Neural progenitor cell (in vitro differentiated cells): ENCODE measurements at places on chromosomes 16 and 17. TPM values are rescaled to one million over a fixed set of nuclear protein-coding genes. Genes with fewer than 3 reads are reported as not detected.
A peak's percentile ranks its signal among the peaks of the same experiment; 100 is the strongest.

Gene PNMT
- total RNA-seq: 0.28 TPM in 1 of 2 replicates, not detected in the other

DNA sequence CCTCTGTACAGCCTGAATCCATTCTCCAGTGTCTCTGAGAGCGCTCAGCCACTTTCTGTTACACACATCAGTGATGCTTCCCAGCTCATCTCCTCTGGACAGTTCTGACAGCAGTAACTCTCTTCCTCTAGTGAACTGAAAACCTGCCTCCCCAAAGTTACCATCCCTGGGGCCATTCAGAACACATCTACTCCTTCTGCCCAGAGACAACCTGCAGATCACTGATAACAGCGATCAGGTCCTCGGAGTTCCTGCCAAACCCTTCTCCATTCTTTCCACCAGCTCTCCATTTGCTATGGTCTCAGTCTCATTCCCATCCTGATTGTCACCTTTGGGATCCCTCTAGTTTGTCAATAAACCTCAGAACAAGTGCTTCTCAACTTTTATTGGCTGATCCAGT lies 7.3 kb downstream of the ZZEF1 start:
- no peaks in the 10 kb centered on the region for H3K36me3 ChIP-seq
- no peaks in the 10 kb centered on the region for H3K4me1 ChIP-seq
- H3K4me3 ChIP-seq: no peak overlapping the region
- H3K27ac ChIP-seq: no peak overlapping the region
- H3K27me3 ChIP-seq: no peaks in the 10 kb centered on the region
- no peak for DNase-seq

GRCh38 chr17:36876966-36877365 lies 60.3 kb upstream of the LHX1 start:
- H3K4me3 ChIP-seq: no peak overlapping the region
- H3K27me3 ChIP-seq: no peaks in the 10 kb centered on the region
- H3K36me3 ChIP-seq: no peaks in the 10 kb centered on the region
- no peaks in the 10 kb centered on the region for H3K4me1 ChIP-seq

DNA sequence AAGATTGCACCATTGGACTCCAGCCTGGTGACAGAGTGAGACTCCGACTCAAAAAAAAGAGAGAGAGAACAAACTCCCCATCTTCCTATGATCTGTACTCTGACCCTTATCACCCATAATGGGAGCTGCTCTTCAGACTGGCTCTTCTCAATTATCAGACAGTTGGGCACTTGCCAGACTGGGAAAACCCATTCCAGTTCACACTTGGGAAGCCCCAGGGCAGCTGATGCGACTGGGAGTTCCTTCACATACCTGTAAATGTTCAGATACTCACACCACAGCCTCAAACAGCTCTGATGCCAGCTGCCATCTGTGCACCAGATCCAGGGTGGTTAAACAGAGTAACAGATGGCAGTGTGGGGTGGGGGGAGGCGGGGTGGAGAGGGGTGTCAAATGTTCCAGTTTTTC lies 23.8 kb upstream of the TMEM101 start:
- DNase-seq: no peak
- H3K4me1 ChIP-seq: no peaks in the 10 kb centered on the region

DNA sequence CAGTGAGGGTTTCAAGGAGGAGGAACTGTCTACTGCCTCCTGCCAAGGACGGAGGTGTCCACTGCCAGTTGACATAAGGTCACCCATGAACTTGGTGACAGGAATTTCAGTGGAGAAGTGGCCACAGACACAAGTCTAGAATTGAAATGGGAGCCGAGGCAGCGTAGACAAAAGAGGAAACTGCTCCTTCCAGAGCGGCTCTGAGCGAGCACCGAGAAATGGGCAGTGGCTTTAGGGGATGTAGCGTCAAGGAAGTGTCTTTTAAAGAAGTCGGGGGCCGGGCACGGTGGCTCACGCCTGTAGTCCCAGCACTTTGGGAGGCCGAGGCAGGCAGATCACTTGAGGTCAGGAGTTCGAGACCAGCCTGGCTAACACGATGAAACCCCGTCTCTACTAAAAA lies 3.1 kb upstream of the SERPINF1 start:
- H3K27ac ChIP-seq: no peak overlapping the region
- DNase-seq: no peak
- H3K4me1 ChIP-seq: peaks cover 22% of the 10 kb centered on the region
- no peaks in the 10 kb centered on the region for H3K36me3 ChIP-seq

Gene MYH8
- not detected in 2 replicates for total RNA-seq

- H3K27me3 ChIP-seq: peaks cover 5% of the 10 kb centered on the region
- H3K4me3 ChIP-seq: no peak overlapping the region
- peaks cover 9% of the 10 kb centered on the region for H3K4me1 ChIP-seq
- DNase-seq: no peak
- no peak overlapping the region for H3K27ac ChIP-seq
- no peaks in the 10 kb centered on the region for H3K36me3 ChIP-seq
Measured at GRCh38 chr17:77946900-77947645, 11.4 kb upstream of the TNRC6C start.

- no peaks in the 10 kb centered on the region for H3K27me3 ChIP-seq
- no peaks in the 10 kb centered on the region for H3K4me1 ChIP-seq
- peak; percentile 82 for DNase-seq
- H3K27ac ChIP-seq: no peak overlapping the region
- no peak overlapping the region for H3K4me3 ChIP-seq
- H3K36me3 ChIP-seq: no peaks in the 10 kb centered on the region
Measured at GRCh38 chr16:15704545-15704987, 54.5 kb downstream of the NDE1 start.

Gene HCRT
- total RNA-seq: not detected in 2 replicates

DNA sequence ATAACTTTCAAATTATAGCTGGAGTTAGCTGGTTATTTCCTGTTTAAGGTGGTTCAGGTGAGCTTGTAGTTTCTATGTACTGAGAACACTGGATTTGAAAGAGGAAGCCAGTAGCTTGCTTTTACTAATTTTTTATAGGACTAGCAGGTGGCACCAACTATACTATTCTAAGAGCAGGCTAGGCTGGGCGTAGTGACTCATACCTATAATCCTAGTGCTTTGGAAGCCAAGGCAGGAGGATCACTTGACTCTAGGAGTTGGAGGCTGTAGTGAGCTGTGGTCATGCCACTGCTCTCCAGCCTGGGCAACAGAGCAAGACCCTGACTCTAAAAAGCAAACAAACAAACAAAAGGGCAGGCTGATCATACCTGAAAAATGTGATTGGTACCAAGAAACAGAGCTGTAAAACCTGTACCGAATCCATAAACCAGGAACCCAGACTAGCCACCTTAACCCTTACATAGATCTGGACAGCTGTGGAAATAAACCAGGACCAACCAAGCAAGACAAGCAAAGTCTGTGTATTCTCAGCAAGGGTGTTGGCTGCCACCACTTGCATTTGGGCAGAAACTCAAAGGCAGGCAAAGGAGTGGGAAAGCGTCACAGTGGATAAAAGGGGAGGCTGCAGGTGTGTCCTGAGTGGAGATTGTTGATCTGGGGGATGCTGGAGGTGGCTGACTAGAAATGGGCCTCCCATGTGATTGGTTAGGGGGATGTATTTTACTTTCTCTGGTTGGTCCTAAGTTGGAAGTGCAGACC lies 36.3 kb downstream of the SLC47A1 start:
- no peak overlapping the region for H3K4me3 ChIP-seq
- DNase-seq: no peak
- no peaks in the 10 kb centered on the region for H3K36me3 ChIP-seq
- H3K4me1 ChIP-seq: no peaks in the 10 kb centered on the region

DNA sequence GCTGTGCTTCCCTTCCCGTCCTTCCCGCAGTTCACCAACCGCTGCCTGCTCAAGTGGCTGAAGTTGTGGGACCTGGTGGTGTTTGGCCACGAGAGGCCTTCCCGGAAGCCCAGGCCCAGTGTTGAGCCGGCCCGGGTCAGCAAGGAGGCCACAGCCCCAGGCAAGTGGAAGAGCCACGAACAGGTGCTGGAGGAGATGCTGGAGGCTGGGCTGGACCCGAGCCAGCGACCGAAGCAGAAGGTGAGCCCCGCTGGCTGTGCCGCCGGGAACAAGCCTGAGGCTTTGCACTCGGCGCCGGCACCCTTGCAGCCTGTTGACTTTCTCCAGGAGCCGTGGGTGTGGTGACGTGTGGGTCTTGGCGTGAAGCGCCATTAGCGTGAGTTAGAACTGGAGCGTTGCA lies 2.7 kb downstream of the CHTF18 start:
- H3K4me1 ChIP-seq: peaks cover 7% of the 10 kb centered on the region
- no peaks in the 10 kb centered on the region for H3K27me3 ChIP-seq
- H3K36me3 ChIP-seq: no peaks in the 10 kb centered on the region
- no peak overlapping the region for H3K4me3 ChIP-seq

Gene MRM3
- total RNA-seq: 22.3 and 26.1 TPM in 2 replicates

Gene KRT9
- total RNA-seq: not detected in 2 replicates

- no peaks in the 10 kb centered on the region for H3K27me3 ChIP-seq
- DNase-seq: peak; percentile 51
- no peaks in the 10 kb centered on the region for H3K36me3 ChIP-seq
Measured at GRCh38 chr17:35046740-35047283, 16.7 kb downstream of the RFFL start.

Gene FOXC2
- total RNA-seq: not detected in 2 replicates

DNA sequence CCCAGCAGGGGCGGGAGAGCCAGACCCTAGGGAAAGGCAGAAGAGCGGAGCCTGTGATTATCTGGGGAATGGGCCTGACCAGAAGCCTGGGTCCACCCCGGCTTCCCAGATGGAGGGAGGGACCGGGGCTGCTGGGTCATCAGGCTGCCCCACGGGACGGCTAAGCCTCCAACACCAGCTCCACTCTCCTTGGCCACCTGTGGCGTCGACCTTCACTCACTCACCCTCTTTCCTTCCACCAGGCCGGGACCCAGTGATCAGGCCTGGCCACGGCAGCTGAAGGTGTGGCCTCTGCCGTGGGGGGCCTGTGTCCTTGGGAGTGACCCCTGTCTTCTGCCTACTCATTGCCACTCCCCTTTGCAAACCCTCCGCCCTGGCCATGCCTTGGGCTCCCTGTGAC lies 22.4 kb upstream of the ABCC3 start:
- no peaks in the 10 kb centered on the region for H3K36me3 ChIP-seq
- H3K4me1 ChIP-seq: peaks cover 20% of the 10 kb centered on the region
- H3K27me3 ChIP-seq: no peaks in the 10 kb centered on the region
- no peak overlapping the region for H3K27ac ChIP-seq
- DNase-seq: no peak
- no peak overlapping the region for H3K4me3 ChIP-seq

DNA sequence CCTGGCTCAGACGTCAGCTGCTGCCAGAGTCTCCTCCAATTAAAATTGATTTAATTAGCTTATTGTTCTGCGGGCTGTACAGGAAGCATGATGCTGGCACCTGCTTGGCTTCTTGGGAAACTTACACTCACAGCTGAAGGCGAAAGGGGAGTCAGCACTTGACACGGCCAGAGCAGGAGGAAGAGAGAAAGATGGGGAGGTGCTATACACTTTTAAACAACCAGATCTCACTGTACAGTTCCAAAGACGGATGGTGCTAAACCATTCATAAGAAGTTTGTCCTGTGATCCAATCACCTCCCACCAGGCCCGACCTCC lies 1.4 kb upstream of the PRDM7 start:
- no peaks in the 10 kb centered on the region for H3K4me1 ChIP-seq
- H3K36me3 ChIP-seq: no peaks in the 10 kb centered on the region
- H3K27me3 ChIP-seq: peaks cover 56% of the 10 kb centered on the region
- H3K4me3 ChIP-seq: no peak overlapping the region

DNA sequence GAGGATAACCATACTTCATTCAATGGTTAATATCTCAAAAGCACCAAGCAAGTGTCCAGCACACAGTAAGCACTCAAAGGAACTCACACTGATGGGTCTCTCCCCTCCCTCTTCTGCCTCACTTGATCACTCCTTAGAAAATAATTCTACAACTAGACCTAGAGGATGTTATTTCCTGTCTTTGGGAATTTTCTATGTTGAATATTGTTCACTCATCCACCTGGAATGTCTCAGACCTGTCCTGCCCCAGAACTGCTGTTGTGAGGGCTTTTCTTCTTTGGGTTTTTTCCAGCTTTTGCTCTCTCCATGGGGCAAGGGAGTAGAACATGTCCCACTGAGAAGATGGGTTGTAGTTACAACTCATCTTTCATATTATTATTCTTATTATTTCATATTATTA lies 25.3 kb downstream of the NXPH3 start:
- H3K4me1 ChIP-seq: peaks cover 60% of the 10 kb centered on the region
- no peak overlapping the region for H3K4me3 ChIP-seq
- no peak for DNase-seq
- H3K27me3 ChIP-seq: no peaks in the 10 kb centered on the region
- H3K36me3 ChIP-seq: no peaks in the 10 kb centered on the region
- no peak overlapping the region for H3K27ac ChIP-seq

- no peaks in the 10 kb centered on the region for H3K27me3 ChIP-seq
- H3K27ac ChIP-seq: no peak overlapping the region
- no peak for DNase-seq
Measured at GRCh38 chr16:17130733-17131132, 340.0 kb downstream of the XYLT1 start.

DNA sequence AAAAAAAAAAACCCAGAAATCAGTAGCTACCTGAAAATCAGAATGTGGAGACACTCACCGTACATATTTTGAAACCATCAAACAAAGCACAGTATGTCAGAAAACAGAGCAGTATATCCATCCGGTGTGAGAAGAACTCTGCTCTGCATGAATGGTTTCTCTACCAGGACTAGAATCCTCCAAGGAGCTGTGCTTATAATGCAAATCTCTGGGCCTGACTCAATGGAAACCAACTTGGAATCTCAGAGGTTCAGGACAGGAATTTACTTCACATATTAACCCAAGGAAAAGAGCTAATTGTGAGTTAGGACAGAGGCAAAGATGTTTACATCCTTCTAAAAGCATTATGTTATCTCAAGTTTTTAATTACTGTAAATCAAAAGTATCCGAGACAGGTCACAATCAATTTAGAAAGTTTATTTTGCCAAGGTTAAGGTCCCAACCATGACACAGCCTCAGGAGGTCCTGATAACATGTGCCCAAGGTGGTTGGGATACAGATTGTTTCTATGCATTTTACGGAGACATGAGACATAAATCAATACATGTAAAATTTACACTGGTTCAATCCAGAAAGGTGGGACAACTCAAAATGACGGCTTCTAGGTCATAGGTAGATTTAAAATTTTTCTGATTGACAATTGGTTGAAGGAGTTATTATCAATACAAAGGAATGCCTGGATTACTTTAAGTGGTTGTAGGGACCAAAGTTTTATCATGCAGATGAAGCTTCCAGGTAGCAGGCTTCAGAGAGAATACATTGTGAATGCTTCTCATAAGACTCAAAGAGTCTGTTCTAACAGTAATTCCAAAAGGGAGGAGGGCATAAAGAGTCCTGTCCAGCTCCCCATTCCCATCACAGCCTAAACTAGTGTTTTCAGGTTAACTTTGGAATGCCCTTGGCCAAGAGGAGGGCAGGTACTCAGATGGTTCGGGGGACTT lies 164.1 kb downstream of the CDH8 start:
- no peaks in the 10 kb centered on the region for H3K36me3 ChIP-seq
- no peak overlapping the region for H3K27ac ChIP-seq
- H3K4me1 ChIP-seq: peaks cover 24% of the 10 kb centered on the region
- peak; percentile 7 for DNase-seq
